Kasumi-1 (cell line): ENCODE measurements at places on chromosomes 5 and 9.

- no peak for DNase-seq
Measured at GRCh38 chr5:141806626-141807025, 71.6 kb downstream of the PCDH1 start.

GRCh38 chr9:129036923-129037766 is 719 bp downstream of the MIGA2 start:
- DNase-seq: no peak

GRCh38 chr5:124410539-124411488 is 335.6 kb downstream of the ZNF608 start:
- DNase-seq: peak; percentile 31

DNA sequence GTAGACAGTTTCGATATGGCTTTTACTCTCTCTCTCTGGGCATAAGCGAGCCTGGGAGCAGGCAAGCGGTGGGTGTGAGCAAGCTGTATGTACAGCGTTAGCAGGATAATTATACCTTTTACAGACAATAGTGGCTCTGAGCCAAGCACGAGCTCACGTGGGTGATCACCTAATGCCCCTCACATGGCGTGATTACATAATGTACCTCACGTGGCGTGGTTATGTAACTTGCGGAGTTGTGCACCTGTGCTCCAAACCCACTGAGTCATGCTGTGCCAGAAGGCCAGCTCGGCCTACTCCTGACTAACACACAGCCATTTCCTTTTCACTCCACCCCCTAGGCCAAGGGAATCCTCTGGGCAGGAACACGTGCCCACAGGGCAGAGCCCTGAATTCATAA is 797.2 kb downstream of the EFNA5 start:
- no peak for DNase-seq

- DNase-seq: no peak
Measured at GRCh38 chr9:16309469-16310271, 560.8 kb downstream of the BNC2 start.

GRCh38 chr5:10432059-10433008 is 9.3 kb upstream of the ROPN1L start:
- no peak for DNase-seq

- no peak for DNase-seq
Measured at GRCh38 chr5:54388811-54389210, 66.7 kb upstream of the HSPB3 start.

GRCh38 chr5:10578293-10578665 is 14.4 kb downstream of the ANKRD33B start:
- DNase-seq: no peak

- no peak for DNase-seq
Measured at GRCh38 chr5:124570285-124571035, 176.0 kb downstream of the ZNF608 start.

DNA sequence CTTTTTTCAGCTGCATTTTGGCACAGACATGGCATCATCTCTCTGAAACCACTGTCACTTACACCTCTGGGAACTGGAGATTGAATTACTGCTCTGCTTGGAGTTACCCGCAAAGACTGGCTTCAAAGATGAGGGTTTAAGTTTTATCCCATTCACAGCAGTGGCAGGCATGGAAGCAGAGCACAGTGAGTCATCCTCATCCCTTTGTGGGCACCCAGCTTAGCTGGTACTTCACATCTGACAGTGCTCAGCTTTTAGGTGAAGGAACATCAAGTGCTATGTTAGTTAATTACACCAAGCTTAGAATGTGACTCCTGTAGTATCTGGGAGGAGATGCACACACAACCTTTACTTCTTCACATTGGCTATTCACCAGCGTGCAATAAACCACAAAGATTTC is 24.8 kb upstream of the ALDH1A1 start:
- no peak for DNase-seq

- DNase-seq: no peak
Measured at GRCh38 chr5:108654051-108654450, 93.6 kb upstream of the FER start.

DNA sequence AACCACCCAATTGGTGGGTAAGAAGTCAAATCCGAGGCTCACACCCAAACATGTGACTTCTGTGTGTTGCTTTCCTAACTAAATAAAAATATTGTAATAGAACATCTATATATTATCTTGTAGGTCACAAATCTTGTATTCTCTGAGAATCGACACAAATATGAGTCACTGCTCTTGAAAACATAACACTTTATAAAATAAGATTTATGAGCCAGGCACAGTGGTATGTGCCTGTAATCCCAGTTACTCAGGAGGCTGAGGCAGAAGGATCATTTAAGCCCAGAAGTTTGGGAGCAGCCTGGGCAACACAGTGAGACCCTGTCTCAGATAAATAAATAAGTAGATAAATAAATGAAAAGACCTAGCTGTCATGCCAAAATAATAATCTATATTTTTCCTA is 624.1 kb downstream of the ANXA1 start:
- DNase-seq: no peak

DNA sequence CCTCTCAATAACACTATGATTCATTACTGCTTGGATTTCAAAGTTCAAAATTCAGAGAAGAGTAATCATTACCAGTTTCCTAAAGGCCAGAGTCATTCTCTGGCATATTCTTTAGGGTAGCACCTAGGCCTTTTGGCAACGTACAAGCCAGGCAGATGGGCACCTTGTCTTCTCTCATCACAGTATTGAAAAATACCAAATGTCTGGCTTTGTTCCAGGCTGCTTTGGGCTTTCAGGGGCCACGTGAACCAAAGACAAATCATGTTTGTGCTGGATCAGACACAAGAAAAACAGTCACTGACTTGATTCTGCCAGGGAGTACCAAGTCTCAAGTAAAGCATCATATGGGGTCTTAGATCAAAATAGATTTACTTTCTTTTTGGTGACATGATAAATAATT is 15.5 kb downstream of the MEGF9 start:
- DNase-seq: no peak

DNA sequence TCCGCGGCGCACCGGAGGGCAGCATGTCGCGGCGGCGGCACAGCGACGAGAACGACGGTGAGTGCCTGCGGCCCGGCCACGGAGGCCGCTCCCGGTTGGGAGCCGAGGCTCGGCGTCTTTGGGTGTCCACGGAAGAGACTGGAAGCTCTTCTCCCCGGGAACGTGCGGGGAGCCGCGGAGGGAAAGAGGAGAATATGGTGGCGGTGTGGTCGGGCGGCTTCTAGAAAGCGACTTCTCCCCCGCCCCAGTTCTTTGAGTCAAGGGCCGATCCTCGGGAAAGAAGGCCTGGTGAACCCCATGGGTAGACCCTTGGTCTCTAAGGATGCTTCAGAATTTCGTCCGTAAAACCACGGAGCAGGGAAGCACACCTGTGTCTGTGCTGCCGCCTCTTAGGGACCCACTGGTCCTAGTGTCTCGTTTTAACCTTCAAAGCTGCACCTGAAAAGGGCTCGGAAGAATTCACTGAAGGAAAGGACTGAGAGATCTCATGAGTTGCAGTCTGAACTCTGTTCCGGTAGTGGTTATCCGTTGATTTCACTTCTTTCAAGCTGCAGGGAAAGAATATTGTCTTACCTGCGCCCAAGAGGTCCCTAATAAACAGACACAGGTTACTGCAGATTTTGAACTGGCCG is 354 bp downstream of the NCBP1 start:
- no peak for DNase-seq

GRCh38 chr9:72649127-72649442 is 127.7 kb downstream of the TMC1 start:
- no peak for DNase-seq

GRCh38 chr5:141349917-141350619 is at the start of gene PCDHGB1:
Gene PCDHGB1 (plus strand): TSS chr5:141350099. CDS start chr5:141350261, 162 bp downstream.
- DNase-seq: no peak

DNA sequence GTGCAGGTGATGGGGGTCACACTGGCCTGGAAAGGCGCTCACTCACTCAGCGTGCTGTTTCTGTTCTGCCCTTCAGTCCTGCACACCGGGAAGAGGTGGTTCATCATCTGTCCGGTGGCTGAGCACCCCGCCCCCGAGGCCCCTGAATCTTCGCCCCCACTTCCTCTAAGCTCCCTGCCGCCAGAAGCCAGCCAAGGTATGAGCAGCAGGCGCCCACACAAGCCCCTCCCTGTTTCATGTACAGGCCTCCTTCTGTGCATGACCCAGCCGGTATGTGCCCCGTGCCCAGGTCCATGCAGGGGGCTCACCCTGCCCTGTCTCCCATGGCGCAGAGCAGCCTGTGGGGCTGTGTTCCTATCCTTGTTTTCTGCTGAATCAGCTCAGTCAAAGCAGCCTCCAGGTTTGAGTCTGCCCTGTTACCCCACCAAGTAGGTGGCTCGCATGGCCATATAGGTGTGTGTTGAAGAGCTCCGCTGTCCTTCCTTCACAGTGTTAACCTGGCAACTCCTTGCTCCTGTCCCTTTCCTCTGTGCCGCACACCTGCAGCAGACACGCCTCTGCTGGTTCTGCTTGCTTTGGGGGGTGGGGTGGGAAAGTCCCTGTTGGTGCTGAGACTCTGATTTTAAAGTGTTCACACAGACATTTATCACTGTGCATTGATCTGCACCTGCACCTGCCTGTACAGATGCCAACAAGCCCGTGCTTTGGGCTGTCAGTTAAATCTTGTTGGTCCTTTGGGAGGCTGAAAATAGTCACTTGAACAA is 84.8 kb downstream of the WNK2 start:
- DNase-seq: no peak

DNA sequence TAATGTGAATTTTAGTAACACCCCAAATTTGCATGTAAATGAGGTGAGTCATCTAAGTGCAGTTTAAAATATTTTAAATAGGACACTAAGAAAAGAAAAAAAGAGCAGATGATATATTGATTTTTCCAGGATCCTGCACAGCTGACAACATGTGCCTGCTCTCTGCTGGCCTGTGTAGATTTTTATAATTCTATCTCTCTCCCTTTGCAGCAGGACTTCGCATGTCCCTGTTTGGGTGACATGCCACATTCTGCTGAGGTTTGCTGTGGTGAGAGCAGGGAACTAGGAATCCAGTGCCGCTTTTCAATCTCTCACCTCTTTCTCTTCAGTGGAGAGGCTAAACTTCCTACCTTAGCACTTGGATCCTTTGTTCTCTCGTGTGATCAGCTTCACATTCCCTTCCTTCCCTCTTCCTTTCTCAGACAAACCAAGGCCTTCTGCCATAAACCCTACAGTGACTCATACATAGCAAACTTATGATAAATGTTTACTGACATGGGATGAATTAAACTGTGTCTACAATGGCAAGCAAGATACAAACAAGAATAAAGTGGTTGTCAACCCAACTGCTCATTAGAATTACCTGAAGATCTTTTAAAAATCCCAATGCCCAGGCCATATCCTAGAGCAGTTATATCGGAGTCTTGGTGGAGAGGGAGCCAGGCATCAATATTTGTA is 198.8 kb upstream of the EFNA5 start:
- no peak for DNase-seq

- peak; percentile 99 for DNase-seq
Measured at GRCh38 chr9:92295827-92296258, 2.3 kb upstream of the IARS1 start.

- DNase-seq: no peak
Measured at GRCh38 chr9:107142896-107143603, 140.0 kb upstream of the RAD23B start.

GRCh38 chr9:103789686-103790085 is 304.4 kb upstream of the SMC2 start:
- peak; percentile 50 for DNase-seq

DNA sequence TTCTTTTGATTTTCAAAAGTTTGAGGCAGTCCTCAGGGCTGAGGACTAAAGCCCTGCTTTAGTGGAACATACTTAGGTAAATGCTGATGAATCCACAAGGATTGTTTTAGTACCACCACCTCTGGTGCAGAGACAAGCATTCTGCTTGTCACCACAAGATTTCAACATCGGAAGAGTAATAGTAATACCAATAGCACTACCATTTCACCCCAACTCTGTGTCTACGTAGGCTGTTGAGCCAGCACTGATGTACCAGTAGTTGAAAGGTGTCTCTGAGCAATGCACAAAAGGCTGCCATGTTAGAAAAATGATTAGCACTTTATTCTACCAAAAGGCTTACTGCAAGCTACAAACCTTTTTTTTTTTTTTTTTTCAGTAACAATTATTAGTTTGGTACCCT is 213.2 kb upstream of the SLC24A2 start:
- no peak for DNase-seq

GRCh38 chr9:136372561-136373299 is 739 bp downstream of the CARD9 start:
- peak; percentile 79 for DNase-seq

- DNase-seq: no peak
Measured at GRCh38 chr9:72979405-72980100, 26.7 kb upstream of the ALDH1A1 start.

- peak; percentile 37 for DNase-seq
Measured at GRCh38 chr5:37859805-37860204, 20.0 kb upstream of the GDNF start.

DNA sequence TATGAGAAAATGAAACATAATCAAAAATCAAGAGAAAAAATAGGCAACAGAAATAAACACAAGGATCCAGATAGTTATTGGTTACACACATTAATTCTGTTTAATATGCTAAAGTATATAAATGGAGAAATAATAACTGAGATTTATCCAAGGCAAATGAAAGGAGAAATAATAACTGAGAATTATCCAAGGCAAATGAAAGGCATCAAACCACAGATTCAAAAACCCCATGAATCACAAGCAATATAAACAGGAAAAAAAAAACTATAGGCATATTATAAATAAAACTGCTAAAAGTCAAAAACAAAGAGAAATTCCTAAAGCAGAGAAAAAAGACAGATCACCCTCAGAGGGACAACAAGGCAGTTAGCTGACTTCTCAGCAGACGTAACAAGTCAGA is 10.9 kb downstream of the DUSP1 start:
- no peak for DNase-seq

- no peak for DNase-seq
Measured at GRCh38 chr9:114696814-114697544, 15.0 kb upstream of the TEX48 start.

GRCh38 chr9:130425741-130426466 is 18.9 kb upstream of the ASS1 start:
- no peak for DNase-seq

DNA sequence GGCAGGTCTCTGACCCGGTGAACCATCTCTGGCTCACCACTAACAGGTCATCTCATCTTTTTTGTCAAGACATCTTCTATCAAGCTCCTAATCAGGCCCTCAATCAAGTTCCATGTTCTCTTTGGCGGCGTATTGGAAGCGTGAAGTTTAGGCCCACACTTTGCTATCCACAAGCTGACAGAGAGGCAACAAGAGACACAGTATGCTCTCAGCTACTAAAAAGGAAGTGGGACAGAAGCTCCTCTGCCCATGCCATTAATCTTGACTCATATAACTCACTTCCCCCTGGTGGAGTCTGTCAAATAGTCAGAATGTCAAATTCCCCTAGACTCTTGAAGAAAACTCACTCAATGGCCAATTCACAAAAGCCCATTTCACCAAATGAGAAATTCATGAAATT is 77.6 kb upstream of the TMC1 start:
- DNase-seq: peak; percentile 93

GRCh38 chr5:172501708-172502320 is 47.5 kb upstream of the SH3PXD2B start:
- no peak for DNase-seq
